ENCODE measurements at places on chromosomes 12 and 14. TPM values are rescaled to one million over a fixed set of nuclear protein-coding genes. Genes with fewer than 3 reads are reported as not detected.
A peak's percentile ranks its signal among the peaks of the same experiment; 100 is the strongest.

GRCh38 chr14:101814934-101815333, 53.4 kb downstream of the PPP2R5C start:
- DNase-seq, result no peak

- no peak for DNase-seq
Observed at GRCh38 chr14:22460461-22461195, 128.4 kb downstream of the DAD1 start.

GRCh38 chr14:83257466-83258439, 1724.1 kb upstream of the SEL1L start:
- DNase-seq, result no peak

DNA sequence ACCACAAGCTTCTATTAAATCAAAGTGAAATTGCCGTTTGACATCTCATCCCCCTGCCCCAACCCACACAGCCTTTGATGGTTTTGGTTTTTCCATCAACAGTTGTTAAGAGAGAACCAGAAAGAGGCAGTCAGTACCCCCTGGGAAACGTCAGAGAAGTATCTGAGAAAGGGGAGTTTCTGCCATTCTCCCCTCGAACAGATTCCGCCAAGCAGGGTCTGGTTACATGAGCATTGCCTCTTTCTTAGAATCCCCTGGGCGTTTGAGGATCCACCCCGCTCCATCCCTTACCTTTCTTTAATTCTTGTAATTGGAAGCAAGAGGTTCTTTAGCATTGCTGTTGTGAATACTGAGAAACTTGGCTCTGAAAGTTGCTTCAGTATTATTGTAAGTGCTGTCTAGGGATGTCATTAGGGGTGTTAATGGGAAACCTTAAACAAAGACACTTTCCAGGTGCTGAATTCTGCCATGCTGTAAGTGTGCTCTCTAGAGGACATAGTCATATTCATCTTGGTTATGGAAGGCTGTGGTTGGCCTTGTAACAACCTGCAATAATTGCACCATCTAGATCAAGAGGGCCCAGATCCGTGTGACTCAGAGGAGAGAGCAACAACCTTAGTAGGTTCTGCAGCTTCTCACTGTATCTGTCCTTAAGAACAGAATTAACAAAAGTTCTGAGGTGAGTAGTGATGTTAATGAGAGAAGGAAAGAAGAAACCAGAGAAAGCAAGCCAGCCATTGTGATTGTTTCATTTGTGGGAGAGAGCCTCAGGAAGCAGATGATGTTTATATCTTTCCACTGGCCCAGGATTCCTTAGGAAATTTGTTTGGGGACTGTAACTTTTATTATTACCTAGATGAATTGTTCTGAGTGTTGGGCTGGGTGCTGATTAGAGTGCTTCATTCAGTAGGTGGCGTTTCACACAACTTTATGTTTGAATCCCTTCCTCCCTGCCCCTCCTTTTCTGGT, 9.0 kb downstream of the TMBIM6 start:
- peak; percentile 85 for DNase-seq

The CFAP73 gene
- total RNA-seq, result 0.97 TPM

DNA sequence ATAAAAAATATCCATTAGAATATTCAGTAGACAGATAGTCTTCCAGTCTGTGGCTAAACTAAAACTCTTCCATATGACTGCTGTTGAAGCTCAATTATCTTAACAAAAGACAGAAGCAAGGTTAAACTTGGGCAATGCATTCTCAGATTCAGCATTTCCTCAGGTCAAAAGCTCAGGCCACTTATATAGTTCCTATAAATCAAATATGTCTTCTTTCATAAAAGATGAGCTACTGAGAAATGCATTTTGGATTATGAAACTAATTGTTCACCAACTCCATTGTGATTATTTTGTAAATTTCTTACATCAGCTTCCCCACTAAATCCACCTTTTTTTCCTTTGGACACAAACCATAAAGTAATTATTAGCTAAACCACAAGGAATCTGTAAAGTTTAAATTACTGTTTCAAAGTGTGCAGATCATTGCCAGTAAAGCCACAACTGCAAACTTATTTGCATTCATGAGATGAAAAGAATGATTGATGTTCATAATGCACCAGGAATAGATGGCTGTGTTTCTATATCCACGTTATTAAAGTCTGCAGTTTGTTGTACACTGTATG, 224.4 kb downstream of the FBXL14 start:
- DNase-seq, result no peak

GRCh38 chr12:6110006-6110405, 14.5 kb downstream of the VWF start:
- no peak for DNase-seq

DNA sequence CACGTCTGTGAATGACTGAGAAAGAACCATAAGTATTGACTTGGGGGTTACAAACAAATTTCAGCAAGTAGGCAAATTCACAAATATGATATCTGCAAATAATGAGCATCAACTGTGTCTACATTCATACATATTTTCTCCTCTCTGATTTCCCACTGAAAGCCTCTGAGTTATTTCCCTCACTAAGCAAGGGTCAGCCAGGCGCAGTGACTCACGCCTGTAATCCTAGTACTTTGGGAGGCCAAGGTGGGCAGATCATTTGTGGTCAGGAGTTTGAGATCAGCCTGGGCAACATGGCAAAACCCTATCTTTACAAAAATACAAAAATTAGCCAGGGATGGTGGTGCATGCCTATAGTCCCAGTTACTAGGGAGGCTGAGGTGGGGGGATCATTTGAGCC, 80.8 kb downstream of the SLC25A21 start:
- no peak for DNase-seq

- no peak for DNase-seq
Observed at GRCh38 chr14:58872061-58872460, 234.3 kb downstream of the DACT1 start.

The P2RX2 gene
- not detected for total RNA-seq

The SCNN1A gene
- total RNA-seq, result 0.29 TPM

The BEGAIN gene
- total RNA-seq, result 40.0 TPM

The WDHD1 gene
- total RNA-seq, result 13.6 TPM

GRCh38 chr12:50934371-50934851, 17.9 kb upstream of the HIGD1C start:
- DNase-seq, result no peak

- peak; percentile 84 for DNase-seq
Observed at GRCh38 chr12:119176267-119177055, 2.3 kb upstream of the HSPB8 start.

The OAS2 gene
- 0.99 TPM for total RNA-seq

The CCNT1 gene
- total RNA-seq, result 36.8 TPM

DNA sequence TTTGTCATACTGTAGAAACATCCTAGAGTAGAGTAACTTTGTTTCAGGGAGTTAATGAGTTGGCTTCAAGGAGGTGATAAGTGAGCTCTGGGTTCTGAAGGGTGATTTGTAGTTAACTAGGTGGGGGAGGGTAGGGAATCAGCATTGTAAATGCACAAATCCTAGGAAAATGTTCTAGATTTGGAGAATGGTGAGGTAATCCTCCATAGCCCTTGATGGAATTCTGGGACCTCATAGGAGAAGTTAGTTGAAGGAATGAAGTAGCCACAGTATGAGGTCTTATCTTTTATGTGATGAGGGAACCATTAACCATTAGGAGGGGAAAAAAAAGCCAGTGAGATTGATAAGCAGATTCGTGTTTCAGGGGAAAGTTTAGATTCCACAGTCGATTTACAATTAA, 8.0 kb downstream of the CNOT2 start:
- DNase-seq, result no peak

The STAB2 gene
- not detected for total RNA-seq

GRCh38 chr12:125029761-125030358, 35.4 kb upstream of the AACS start:
- no peak for DNase-seq

- no peak for DNase-seq
Observed at GRCh38 chr12:116697716-116698115, 40.2 kb downstream of the SPRING1 start.

DNA sequence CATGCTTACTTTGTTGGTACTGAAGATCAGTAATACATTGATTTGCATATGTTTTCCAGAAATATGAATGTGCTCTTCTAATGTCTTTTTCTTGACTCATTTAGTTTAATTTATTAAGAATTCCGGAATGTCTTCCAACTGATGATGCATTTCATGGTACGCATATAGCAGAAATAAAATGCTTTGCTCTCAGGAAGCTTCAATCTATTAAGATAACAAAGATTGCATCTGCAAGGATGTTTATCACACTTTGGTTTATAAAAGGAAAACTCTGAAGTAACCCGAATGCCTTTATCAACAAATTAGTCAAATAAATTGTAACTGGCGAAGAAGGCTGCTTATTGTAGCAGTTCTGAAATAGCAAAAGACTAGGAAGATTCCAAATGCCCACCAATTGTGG, 166.4 kb upstream of the LMNTD1 start:
- no peak for DNase-seq

GRCh38 chr12:93116632-93117031, 187.5 kb upstream of the EEA1 start:
- DNase-seq, result no peak

The TMEM52B gene
- not detected for total RNA-seq

- DNase-seq, result peak; percentile 50
Observed at GRCh38 chr12:30806989-30807694, 52.4 kb upstream of the CAPRIN2 start.

The GNG2 gene
- total RNA-seq, result not detected

DNA sequence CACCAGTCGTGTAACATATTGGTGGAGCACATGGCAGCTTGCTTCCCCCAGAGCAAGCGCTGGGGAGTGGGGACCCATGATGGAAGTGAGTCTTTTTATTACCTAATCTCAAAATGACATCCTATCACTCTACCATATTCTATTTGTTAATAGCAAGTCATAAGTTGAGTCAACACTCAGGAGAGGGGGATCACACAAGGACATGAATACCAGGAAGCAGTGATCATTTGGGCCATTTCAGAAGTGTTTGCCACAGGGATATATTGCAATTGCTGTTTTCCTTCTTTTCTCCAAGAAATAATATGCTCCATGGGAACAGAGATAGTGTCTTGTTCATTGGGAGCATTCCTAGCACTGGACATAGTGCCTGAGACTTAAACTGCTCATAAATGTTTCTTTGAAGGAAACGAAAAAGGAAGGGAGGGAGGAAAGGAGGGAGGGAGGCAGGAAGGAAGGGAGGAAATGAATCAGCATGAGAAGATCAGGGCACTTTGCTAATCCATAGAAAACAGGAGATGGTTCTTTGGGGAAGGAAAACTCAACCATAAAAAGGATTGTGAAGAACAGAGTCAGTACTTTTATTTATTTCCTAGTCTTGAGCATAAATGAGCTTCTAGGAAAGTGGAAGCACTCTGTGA, 39.2 kb upstream of the EEA1 start:
- no peak for DNase-seq

DNA sequence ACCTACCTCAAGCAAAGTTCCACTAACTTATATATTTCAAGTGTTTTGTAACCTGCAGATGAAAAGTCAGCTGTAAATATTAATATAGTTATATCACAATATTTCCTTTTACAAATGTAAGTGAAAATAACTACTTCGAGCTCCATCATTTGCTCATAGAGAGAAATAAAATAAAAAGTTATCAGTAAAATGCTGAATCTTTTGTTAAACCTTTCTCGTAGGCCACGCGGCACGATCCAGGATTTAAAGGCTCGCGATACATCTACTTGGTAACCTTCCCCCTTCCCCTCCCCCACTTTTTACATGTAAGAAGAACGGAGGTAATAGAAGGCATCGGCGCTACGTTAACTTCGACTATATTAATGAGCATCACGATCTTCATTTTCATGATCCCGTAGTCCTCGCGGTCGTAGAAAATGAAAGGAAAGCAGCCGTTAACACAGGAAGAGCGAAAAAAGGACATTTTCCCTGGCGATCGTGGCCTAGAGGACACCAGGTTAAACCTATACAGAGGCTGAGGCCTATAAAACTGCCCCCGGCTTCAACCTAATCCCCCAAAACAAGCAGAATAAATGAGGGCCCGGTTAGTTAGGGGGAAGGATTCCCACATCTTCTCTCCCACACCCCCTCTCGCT, 508 bp downstream of the HNRNPC start:
- peak; percentile 56 for DNase-seq

The GRIP1 gene
- 1.1 TPM for total RNA-seq

The AP4S1 gene
- 5.4 TPM for total RNA-seq

The HEATR5A gene
- 38.4 TPM for total RNA-seq

The RARG gene
- 12.0 TPM for total RNA-seq

DNA sequence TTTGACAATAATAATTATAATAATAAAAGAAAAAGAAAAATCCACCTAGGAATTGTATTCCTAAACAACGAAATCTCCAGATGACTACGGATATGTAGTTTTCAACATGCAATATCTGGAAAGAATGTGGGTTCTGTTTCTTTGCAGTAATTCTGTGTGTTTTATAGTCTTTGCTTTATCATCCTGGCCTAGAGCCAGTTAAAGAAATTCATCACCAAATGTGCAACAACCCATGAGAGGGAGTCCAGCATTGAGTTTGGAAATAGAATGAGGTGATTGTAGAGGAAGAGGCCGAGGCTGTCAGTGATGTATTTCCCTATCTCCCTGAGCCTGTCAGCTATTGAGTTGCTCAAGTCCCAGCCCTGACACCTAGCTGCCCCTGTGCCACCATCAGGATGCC, 200.5 kb upstream of the DCN start:
- DNase-seq, result no peak

The FICD gene
- 7.2 TPM for total RNA-seq

GRCh38 chr14:70652871-70653270, 11.2 kb downstream of the TTC9 start:
- DNase-seq, result no peak

The ZDHHC22 gene
- not detected for total RNA-seq

- no peak for DNase-seq
Observed at GRCh38 chr12:66092559-66093269, 37.8 kb downstream of the LLPH start.

Data from NCI-H460 (cell line).